Pancreas (tissue), 10 donors: ENCODE measurements at places on chromosomes 16 and 17. TPM values are rescaled to one million over a fixed set of nuclear protein-coding genes. Genes with fewer than 3 reads are reported as not detected.

CLEC3A gene
- polyA plus RNA-seq: not detected

CCL2 gene
- 293 TPM for polyA plus RNA-seq

IGFBP4 gene
- 58.7 TPM for polyA plus RNA-seq

GGT6 gene
- polyA plus RNA-seq: 36.1 TPM

RAMP2 gene
- 15.9 TPM for polyA plus RNA-seq

ATP1B2 gene
- 1.3 TPM for polyA plus RNA-seq
